GM20000 (cell line): ENCODE measurements at places on chromosomes 3 and 15.

DNA sequence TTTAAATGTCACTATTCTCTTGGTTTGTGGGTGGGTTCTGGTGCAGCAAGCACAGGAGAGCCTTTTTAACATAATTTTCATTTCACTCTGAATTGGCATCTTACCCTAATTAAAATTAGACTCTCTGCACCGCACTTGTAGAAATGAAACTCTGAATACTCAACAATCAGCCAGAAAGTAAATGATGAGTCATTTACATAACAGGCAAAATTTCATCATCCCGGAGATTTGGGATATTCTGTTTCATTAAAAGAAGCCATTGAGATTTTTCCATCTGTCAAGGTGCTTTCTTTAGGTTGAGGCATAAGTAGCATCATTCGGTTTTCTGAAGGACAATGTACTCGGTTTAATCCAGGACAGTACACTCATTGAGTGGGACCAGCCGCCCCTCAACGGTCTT is 111.0 kb downstream of the RFTN1 start:
- DNase-seq: no peak

GRCh38 chr3:52436500-52437149 is 8.3 kb downstream of the SEMA3G start:
- no peak for DNase-seq

- DNase-seq: no peak
Measured at GRCh38 chr3:49865198-49865784, 4.4 kb downstream of the CAMKV start.

DNA sequence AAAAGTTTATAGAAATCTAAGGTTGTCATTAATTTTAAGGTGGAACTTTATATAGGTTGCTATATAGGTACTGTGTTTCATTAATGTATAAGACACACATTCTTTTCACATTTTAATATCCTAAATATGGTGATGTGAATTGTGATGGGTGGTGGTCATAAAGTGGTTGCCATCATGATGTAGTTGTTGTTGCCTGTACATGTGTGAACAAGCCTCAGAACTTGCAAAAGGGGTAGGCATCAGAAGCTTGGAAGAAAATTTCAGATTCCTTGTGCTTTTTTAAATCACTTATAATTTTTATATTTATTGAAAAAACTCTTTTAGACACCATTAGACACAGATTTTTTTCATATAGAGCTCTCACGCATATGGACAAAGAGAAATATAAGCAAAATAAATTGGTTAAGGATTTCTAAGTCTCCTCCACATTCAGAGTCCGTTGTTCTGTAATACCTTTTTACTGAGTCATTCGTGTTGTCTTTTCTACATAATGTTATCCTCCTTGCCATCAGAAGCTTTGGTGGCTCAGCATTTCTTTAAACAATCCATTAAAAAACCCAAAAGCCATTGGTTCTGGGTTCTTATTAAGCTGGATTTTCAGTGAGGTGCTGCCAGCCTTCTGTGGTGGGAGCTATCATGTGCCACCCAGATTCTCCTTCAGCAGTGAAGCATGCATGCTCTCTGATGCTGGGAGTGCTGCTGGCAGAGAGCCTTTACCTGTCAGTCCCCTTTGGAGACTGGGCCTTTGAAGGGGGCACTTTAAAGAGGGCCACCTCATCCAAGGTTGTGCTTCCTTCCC is 140.4 kb upstream of the GALNT15 start:
- DNase-seq: no peak

DNA sequence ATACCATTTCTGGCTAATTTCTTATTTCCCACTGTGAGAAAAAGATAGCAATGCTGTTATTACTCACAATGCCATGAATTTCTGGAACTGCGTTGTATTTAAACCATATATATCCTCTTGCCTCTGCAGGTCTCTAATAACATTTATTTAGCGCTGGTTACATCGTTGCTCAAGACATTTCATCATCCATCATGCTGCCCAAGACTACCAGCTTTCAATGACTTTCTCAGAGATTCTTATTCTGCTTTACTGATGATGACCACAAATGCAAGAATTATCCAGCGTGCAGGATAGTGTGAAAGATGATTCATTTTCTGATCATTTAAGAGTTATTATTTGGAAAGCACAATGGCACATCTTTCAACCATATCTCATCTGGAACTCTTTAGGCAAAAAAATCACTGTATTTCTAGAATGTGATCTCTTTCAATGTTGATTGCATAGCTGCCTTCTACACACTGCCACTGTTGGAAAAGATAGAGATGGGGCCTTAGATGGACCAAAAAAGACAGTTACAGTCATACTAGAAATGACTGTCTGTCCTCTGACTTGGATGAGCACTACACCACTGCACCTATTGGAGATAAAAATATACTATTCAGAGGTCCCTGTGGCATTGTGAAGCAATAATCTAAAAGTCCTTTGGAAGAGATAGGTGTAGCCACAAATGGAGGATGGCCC is 716.1 kb downstream of the NSUN3 start:
- no peak for DNase-seq

DNA sequence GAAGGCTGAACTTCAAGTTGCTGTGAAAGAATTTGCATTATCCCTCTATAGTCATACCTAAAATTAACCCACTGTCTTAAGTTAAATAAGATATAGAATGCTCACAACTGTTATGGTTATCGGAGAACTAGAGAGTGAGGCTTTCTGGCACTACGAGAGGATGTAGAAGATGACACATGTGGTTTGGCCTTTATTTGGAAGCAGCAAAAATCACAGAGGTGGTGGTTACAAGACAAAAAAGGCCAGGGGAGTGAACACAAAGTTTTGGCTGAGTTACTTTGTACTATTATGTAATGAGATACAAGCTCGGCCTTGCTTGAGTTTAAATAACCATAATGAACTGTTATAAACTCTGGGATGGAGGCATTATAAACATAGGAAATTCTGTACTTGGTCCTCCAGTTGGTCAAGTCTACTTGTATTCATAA is 78.3 kb upstream of the ICE2 start:
- DNase-seq: no peak

DNA sequence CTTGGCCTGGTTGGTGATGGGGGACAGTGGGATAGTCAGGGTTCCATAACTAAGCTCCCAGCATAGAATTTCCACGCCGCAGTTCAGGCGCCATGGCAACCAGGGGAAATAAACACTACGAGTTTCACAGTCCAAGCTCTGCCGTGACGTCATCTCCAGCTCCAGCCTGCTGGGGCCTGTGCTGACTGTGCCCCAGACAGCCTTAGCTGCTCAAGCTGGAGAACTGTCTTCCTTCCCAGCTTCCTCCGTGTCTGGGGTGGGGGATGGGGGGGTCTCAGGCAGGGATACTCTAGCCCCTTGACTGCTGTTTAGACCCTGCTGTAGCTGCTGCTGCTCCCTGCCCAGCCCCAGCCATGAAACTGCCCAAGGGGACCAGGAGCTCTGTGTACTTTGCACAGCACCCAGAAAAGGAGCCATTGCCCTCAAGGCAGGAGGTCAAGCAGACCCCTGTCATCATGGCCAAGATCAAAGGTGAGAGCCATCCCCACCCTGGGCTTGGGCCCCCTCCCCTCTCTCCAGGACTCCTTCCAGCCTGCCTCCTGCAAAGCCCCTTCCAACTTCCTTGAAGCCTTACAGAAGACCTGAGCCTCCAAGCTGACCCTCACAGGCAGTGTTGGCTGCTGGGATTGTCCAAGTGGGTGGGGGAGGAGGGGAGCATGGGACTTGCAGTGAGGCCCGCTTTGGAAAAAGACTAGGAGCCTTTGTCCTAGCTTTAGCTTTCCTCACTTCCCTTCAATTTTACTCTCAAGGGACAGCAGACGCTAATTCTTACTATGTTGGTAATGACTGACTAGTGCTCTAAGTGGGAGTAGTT is 11.4 kb upstream of the CSPG4 start:
- peak; percentile 85 for DNase-seq

DNA sequence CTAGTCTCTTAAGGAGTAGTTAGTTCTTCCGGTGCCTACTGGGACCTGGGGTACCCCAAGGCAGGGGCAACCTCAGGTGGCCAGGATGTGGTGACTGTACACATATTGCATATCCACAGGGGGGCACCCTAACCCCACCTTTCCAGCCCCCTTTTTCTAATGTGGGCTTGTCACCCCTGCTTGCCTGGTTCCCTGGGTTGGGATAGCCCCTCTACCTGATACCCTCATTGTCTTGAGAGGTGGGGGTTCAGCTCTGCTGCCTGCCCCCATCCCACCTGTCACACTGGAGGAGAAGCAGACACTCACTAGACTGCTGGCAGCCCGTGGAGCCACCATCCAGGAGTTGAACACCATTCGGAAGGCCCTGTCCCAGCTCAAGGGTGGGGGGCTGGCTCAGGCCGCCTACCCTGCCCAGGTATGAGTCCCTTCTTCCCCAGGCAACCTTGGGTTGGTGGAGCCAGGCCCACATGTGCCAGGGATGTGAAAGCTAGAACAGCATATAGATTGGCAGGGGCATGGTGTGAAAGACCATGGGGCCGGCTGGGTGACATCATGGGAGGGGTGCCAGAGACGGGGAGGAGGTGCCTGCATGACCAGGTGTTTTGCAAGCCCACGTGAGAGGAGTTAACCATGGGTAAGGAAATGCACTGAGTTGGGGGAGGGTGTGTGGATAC is 4.0 kb downstream of the GLYCTK start:
- peak; percentile 71 for DNase-seq

DNA sequence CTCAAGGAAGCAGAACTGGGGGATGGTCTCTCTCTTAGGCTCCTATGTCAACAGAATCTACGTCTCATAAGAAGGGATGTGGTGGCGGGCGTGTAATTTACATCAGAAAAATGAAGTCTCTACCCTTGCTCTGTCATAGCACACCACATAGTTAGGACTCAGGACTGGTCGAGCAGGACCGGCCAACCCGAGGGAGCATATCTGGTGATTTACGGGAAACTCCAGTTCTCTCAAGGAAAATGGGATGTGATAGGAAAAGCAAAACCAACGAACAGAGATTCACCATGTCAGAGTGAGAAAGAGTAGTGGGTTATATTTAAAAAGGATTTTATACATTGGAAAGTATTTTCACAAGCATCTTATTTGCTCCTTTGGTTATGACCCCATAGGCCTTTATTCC is 54.7 kb downstream of the IGF2BP2 start:
- DNase-seq: no peak

DNA sequence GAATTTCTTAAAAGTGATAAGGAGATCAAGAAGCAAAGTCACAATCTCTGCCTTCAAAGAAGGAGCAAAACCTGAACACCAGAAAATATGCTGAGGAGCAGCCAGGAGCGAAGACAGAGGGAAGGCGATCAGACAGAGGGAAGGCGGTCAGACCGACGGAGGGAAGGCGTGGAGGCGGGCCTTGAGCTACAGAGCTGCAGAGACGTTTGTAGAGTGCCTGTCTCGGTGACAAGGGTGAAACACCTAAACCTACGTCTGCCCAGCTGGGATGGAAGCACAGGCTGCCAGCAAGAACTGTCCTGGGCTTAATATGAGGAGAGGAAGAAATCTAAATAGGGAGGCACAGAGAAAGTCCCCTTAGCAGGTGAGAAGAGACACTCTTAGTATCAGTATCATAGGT is 476.0 kb downstream of the OCA2 start:
- no peak for DNase-seq

DNA sequence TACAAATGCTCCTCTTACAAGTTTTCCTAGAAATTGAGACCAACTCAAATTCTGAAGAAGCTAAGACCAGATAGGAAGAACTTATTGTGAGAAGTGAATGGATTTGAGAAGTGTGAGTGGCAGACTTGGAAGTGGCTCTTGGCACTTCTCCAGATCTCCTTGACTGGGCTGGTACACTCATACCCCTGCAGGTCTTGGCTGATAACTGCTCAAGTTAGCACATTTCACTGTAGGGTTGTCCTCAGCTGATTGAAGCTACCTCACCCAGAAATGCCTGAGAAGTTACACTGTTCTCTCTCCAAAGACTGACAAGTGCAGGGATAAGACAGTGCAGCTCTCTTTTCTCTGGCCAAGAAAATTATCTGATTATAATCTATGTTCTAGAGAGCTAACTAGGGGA is 16.5 kb upstream of the CLDN1 start:
- no peak for DNase-seq

GRCh38 chr3:175988401-175988800 is 1129.3 kb downstream of the NAALADL2 start:
- no peak for DNase-seq

- DNase-seq: no peak
Measured at GRCh38 chr3:6060251-6060650, 800.7 kb upstream of the GRM7 start.
